ENCODE measurements at places on chromosomes 13 and 19.

DNA sequence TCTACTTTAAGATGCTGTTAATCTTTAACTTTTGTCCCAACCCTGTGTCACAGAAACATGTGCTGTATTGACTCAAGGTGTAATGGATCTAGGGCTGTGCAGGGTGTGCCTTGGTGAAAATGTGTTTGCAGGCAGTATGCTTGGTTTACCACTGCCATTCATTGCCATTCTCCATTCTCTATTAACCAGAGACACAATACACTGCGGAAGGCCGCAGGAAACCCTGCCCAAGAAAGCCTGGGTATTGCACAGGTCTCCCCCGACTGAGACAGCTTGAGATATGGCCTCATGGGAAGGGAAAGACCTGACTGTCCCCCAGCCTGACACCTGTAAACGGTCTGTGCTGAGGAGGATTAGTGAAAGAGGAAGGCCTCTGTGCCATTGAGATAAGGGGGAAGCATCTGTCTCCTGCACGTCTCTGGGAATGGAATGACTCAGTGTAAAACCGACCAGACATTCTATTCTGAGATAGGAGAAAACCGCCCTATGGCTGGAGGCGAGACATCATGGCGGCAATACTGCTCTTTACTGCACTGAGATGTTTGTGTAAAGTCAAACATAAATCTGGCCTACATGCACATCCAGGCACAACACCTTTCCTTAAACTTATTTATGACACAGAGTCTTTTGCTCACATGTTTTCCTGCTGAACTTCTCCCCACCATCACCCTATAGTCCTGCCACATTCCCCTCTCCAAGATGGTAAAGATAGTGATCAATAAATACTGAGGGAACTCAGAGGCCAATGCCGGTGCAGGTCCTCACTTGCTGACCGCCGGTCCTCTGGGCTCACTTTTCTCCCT is 13.1 kb upstream of the ZNF888 start:
- no peak for DNase-seq

- no peak for DNase-seq
Observed at GRCh38 chr13:59874973-59875372, 288.8 kb downstream of the DIAPH3 start.

GRCh38 chr19:14473978-14474578 is 1.1 kb downstream of the PTGER1 start:
- DNase-seq: no peak

DNA sequence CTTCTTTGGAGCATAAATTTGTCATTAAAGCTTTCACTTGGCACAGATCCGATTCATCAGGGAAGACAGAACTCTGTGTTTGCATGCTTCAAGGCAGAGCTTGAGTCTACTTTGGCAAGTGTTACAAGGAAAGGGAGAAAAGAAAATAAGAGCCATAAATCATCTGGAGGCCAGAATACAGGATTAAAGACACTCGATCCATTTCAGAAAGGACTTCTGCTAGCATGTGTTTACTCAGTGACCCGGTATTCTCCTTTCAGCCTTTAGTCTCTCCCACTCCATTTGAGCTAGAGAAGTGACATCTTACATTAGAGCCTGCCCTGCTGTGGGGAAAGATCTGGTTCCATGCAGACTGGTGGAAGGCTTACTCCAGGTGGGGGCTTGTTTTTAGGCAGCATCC is 306.4 kb downstream of the KLF5 start:
- DNase-seq: no peak

GRCh38 chr19:2653710-2654707 is 48.5 kb downstream of the GNG7 start:
- no peak for DNase-seq

DNA sequence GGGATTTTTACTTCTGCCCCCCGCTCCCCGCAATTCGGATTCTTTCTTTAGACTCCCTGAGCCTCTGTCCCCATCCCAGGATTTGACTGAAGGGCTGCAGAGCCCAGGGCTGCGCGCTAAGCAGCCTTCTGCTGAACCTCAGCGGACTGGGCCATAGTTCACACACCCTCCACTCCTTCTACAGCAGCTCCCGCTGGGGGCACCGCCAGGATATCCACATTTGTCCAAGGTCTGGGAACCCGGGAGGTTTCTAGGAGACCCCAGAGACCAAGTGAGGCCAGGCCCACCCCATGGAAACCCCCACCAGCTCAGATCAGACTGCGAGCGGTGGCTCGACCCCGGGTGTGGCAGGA is 463.3 kb downstream of the ITGBL1 start:
- no peak for DNase-seq

DNA sequence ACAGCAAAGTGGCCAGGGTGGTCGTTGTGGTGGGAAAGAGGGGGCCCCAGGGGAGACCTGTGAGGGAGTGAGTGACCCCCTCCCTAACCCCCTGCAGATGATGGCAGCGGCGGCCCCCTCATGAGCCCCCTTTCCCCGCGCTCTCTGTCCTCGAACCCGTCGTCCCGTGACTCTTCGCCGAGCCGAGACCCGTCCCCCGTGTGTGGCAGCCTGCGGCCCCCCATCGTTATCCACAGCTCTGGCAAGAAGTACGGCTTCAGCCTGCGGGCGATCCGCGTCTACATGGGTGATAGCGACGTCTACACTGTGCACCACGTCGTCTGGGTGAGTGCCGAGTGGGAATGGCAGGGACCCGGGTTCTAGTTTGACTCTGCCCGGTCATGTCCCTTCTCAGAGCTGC is 8.1 kb upstream of the PIK3R2 start:
- no peak for DNase-seq

DNA sequence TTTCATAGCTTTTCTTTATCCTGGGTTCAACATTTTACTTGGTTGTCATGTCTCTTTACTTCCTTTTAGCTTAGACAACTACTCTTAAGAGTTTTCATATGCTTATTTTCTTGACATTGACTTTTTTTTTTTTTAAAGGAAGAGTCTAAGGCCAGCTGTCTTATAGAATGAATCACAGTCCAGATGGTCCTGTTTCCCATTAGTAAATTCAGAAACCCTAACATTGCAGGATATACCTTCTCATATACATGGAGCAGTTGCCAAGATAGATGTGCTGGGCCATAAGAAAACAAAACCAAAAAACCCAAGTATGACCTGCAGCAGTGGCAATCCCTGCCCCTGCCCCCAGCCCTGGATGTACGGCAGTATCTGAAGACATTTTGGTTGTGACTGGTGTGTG is 72.8 kb downstream of the COG3 start:
- no peak for DNase-seq
